ENCODE measurements at places on chromosomes 11 and 22. TPM values are rescaled to one million over a fixed set of nuclear protein-coding genes. Genes with fewer than 3 reads are reported as not detected.

The PIWIL4 gene
- total RNA-seq: 3.5 TPM

The ANKK1 gene
- total RNA-seq: under 0.01 TPM

The HTR3B gene
- total RNA-seq: not detected

The ALKBH8 gene
- 4.3 TPM for total RNA-seq

The SNU13 gene
- total RNA-seq: 127 TPM

The MYH9 gene
- 329 TPM for total RNA-seq

The GTSE1 gene
- total RNA-seq: 1.6 TPM

The IL17REL gene
- total RNA-seq: under 0.01 TPM

The GAL3ST3 gene
- 3.2 TPM for total RNA-seq

The KIRREL3 gene
- not detected for total RNA-seq

The UPK3A gene
- total RNA-seq: not detected

The RIC3 gene
- total RNA-seq: 5.7 TPM

The HBE1 gene
- total RNA-seq: under 0.01 TPM

DNA sequence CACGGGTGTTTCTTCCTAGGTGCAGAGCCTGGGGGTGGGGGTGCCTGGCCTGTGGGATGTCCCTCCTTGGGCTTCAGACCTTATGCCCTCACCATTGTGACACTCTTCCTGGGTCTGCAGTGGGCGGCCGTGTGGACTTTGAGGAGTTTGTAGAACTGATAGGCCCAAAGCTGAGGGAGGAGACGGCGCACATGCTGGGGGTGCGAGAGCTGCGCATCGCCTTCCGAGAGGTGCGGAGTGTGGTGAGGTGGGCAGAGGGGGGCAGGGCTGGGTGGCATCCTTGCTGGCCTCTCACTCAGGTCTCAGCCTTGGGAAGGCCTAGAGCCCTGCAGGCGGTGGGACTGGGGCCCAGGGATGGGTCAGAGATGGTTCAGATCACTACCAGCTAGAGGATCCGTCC is 2.3 kb downstream of the CABP4 start:
- DNase-seq: no peak

DNA sequence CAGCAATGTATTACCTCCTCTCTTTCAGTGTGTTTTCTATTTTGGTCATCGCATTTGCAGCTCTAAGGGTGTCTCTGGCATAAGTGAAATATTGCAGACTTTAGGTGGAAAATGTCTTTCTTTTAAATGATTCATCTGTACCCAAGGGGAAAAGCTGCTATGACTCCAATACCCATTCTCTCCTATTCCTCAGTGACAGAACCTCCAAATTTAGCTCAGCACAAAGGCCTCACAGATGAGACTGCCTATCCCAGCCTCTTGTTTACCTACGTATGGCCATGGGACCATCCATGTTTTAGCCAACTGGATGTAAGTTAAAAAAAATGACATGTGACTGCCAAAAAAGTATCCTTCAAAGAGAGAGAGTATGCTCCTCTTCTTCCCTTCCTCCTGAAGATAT is 7.9 kb downstream of the MTMR2 start:
- DNase-seq: no peak

DNA sequence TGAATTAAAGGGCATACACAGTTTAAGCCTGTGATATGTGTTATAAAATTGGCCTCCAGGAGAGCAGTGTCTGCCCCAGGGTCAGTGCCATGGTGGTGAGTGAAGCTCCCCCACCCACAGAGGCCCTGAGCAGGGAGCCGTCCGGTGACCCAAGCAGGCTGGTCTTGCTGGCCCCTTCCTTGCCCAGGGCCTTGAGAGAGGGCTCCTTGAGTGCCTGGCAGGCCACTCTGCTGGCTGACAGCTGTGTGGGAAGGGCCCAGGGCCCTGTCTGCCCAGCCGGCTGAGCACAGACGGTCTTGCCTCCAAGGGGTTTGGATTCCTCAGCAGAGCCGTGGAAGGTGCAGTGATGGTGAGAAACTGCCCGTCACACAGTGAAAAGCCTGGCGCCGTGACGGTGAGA is 25.9 kb downstream of the PTDSS2 start:
- no peak for DNase-seq

DNA sequence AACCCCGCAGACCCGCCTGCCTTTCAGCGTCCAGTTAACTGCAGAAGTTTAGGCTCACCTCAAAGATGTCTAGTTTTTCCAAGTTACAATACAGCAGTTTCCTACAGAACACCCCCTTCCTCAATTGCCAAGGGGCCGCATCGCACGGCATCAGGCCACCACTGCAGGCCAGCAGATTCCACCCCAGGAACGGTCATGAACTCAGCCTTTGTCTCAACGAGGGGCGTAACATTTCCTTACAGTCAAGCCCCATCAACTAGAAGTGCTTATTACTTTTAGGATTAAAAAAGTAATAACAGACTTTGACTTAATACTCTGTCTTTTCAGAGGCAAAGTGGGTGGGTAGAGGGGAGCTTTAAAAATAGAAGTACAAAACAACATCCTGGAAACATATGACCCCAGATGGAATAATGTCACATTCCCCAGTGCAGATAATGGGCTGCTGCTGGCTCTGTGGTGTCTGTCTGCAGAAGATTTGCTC is 36.3 kb downstream of the PPP2R1B start:
- no peak for DNase-seq

DNA sequence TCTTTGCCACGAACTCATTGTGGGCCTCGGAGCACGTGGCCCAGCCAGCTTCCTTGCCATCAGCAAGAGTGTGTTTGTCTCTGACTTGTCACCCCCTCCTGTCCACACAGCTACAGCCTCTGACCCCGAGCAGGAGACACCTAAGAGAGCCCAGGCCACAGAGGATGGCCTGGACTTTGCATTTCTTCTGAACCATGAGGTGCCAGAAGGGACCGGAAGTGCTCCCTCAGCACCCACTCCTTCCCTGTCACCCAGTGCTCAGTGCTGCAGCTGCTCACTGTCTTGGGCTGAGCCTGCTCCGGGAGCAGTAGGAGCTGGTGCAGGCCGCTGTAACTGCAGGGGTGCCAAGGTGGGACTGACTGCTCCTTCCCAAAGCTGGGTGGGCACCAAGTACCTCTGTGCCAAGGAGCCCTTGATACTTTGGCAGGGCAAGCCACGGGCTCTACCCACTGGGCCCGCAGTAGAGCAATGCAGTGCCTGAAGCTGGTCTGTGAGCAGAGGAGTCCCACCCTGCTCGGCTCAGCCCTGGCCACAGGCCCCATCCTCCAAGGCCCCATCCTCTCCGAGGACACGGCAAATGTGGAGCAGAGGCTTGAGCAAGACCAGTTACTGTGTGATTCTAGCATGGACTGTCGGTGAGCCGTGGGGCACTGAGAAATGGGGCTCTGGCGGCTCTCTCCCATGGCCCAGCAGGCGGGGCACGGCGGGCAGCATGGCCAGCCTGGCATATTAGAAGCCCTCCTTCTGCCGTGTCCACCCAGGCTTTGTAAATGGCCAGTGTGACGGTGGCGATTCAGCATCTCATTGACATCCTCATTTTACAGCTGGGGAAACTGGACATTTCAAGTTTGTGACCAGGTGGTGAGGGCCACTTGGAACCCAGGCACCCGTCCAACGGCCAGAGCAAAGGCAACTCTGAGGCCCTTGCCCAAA is 6.3 kb downstream of the GRK2 start:
- DNase-seq: no peak

- no peak for DNase-seq
Observed at GRCh38 chr11:131914361-131914774, 544.0 kb downstream of the NTM start.

DNA sequence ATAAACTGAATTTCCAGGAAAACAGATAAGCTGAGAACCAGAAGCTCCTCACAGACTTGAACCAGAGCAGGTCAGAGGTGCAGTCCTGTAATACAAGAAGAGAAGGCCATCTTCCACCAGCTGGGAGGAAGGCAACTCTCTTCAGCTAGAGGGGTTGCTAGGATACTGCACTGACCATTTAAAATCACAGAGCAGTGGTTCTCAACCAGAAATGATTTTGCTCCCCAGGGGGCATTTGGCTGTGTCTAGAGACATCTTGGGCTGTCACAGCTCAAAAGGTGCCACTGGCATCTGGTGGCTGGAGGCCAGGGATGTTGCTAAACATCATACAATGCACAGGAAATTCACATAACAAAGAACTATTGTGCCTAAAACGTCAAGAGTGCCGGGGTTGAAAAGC is 17.2 kb downstream of the OPCML start:
- no peak for DNase-seq

DNA sequence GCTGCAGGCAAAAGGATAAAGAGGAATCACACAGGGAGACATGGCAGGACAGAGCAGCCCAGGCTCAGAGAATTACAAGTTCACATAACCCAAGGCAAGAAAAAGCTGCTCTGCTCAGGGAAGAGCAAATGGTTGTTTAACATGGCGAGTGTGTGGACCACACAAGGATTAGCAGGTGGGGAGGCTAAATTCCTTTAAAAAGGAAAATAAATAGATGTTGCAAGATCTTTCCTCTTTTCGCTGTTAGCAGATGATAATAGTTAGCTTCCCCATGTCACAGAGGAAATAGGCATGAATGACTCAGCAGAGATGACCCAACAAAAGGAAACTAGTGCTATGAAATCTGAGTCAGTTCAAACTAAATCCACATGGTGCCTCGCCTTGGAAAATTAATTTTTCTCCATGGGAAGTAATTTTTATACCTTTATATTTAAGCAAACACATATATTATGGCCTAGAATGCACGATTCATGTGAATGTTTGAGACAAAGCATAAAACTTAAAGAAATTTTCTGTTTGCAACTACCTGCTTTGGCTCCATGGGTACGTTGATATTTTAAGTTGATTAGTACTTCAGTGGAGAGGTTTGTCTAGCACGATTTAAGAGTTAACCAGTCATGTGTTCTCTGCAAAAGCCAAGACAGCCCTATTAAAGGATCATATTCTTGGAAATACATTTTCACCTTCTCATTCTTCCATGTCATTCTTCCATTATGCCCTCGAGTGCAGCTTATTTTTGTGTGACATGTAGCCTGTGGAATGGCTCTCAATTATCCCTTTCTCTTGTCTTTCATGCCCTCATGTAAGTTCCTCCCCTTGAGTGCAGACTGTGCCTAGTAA is 38.5 kb upstream of the FJX1 start:
- DNase-seq: no peak

DNA sequence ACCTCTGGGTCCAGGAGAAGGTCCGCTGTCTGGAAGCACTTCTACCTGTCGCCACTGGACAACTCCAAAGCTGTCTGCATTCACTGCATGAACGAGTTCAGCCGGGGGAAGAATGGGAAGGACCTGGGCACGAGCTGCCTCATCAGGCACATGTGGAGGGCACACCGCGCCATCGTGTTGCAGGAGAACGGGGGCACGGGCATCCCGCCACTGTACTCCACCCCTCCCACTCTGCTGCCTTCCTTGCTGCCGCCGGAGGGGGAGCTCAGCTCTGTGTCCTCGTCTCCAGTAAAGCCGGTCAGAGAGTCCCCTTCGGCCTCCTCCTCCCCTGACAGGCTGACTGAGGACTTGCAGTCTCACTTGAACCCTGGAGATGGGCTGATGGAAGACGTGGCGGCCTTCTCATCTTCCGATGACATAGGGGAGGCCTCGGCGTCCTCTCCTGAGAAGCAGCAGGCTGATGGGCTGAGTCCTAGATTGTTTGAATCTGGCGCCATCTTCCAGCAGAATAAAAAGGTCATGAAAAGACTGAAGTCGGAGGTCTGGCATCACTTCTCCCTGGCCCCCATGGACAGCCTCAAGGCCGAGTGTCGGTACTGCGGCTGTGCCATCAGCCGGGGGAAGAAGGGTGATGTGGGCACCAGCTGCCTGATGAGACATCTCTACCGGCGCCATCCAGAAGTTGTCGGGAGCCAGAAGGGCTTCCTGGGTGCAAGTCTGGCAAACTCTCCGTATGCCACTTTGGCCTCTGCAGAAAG is 31.0 kb downstream of the ZBED4 start:
- DNase-seq: no peak

DNA sequence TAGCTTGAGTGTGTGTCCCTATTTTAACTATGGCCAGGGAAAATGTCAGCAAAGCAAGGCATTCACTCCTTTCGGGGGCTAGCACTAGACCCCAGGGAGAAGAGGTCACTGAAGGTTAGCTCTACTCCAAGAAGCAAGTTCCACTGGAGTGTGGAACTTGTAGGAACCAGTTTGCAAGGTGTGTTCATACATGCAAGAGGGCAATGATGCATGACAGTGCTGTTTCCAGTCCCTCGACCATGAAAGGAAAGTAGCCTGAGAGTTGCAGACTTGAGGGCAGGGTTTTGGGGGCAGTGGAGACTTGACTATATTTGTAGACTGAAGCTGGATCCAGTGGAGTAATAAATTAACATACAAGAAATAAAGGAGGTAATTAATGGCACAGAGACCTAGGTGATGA is 21.6 kb upstream of the SLC36A4 start:
- DNase-seq: no peak

GRCh38 chr11:68753300-68753699 is 2.0 kb upstream of the TESMIN start:
- DNase-seq: no peak

- DNase-seq: no peak
Observed at GRCh38 chr11:64251753-64252002, 348 bp downstream of the PLCB3 start.

- DNase-seq: no peak
Observed at GRCh38 chr11:67248653-67249052, 17.6 kb upstream of the GRK2 start.

DNA sequence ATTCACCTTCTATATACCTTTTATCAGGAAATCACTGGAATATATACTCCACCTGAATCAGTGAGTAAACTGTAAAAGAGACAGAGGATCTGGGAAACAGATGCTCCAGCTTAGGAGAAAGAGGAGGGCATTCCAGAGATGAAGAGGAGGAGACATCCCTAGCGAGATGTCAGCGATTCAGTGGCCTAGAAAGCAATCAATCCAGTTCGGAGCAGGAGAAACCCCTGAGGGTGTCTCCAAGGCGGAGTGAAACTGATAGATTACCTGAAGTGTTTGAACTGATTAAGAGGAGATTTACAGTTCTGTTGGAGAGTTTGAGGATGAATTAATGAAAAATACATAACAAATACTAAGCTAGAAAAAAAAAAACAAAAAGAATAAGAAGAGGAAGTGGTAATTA is 24.5 kb upstream of the TNRC6B start:
- no peak for DNase-seq

DNA sequence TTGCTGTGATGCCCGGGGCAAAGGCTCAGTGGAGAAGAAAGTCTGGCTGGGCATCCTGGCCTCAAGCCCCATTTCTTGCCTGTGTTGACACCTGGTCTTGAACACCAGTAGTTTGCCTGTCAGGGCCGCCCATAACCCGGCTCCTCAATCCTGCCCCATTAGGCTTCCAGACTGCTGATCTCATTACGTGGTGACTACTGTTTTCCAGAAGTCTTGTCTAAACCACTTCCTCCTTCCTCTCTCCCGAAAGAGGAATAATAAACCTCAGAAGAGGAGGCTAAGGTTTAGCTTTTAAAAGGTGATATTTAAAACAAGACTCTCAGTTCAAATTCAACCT is 97.7 kb downstream of the CD44 start:
- DNase-seq: no peak

GRCh38 chr11:69383372-69384250 is 89.7 kb downstream of the MYEOV start:
- no peak for DNase-seq

- no peak for DNase-seq
Observed at GRCh38 chr22:39312410-39312809, 7.0 kb downstream of the RPL3 start.

- no peak for DNase-seq
Observed at GRCh38 chr11:119828006-119828405, 99.0 kb upstream of the NECTIN1 start.

Data from hematopoietic multipotent progenitor cell (in vitro differentiated cells).